Tracheal epithelial cell (primary cell): ENCODE measurements at places on chromosomes 4 and X. TPM values are rescaled to one million over a fixed set of nuclear protein-coding genes. Genes with fewer than 3 reads are reported as not detected.

The HERC6 gene
- 0.43 and 13.0 TPM in 2 replicates for total RNA-seq

The CLDN2 gene
- total RNA-seq, result 0.96 TPM in 1 of 2 replicates, not detected in the other

The ANXA10 gene
- total RNA-seq, result 0.24 and 0.43 TPM in 2 replicates

The LAP3 gene
- total RNA-seq, result 82.1 and 98.3 TPM in 2 replicates

The CYLC1 gene
- not detected in 2 replicates for total RNA-seq

The TIMP1 gene
- total RNA-seq, result 85.9 and 190 TPM in 2 replicates

The LPAR4 gene
- total RNA-seq, result not detected in 2 replicates

The RAB9B gene
- total RNA-seq, result under 0.01 TPM in 1 of 2 replicates, not detected in the other

The HTR2C gene
- total RNA-seq, result under 0.01 TPM in 1 of 2 replicates, not detected in the other

The ABCB7 gene
- 22.4 and 31.8 TPM in 2 replicates for total RNA-seq

The USP17L25 gene
- not detected in 2 replicates for total RNA-seq

The F8A2 gene
- 0.96 TPM in 1 of 2 replicates, not detected in the other for total RNA-seq

The ESX1 gene
- total RNA-seq, result not detected in 2 replicates
